ENCODE measurements at places on chromosomes 5 and 9.
A peak's percentile ranks its signal among the peaks of the same experiment; 100 is the strongest.

- DNase-seq = peak; percentile 75
These were observed 830 bp downstream of the TRAF1 start for GRCh38 chr9:120925535-120926396.

GRCh38 chr5:173035904-173036707 lies 20.0 kb upstream of the CREBRF start:
- DNase-seq = no peak

DNA sequence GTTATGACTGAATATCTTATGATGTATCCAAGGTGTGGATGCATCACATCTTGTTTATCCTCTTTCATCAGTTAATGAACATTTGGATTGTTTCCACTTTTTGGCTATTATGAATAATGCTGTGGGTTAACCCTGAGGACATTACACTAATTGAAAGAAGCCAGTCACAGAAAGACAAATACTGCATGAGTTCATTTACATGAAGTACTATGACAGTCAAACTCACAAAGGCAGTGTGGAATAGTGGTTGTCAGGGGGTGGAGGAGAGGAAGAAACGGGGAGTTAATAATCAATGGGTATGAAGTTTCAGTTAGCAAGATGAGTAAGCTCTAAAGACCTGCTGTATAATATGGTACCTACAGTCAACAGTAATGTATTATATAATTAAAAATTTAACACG lies 409.4 kb upstream of the CTNND2 start:
- DNase-seq = no peak

DNA sequence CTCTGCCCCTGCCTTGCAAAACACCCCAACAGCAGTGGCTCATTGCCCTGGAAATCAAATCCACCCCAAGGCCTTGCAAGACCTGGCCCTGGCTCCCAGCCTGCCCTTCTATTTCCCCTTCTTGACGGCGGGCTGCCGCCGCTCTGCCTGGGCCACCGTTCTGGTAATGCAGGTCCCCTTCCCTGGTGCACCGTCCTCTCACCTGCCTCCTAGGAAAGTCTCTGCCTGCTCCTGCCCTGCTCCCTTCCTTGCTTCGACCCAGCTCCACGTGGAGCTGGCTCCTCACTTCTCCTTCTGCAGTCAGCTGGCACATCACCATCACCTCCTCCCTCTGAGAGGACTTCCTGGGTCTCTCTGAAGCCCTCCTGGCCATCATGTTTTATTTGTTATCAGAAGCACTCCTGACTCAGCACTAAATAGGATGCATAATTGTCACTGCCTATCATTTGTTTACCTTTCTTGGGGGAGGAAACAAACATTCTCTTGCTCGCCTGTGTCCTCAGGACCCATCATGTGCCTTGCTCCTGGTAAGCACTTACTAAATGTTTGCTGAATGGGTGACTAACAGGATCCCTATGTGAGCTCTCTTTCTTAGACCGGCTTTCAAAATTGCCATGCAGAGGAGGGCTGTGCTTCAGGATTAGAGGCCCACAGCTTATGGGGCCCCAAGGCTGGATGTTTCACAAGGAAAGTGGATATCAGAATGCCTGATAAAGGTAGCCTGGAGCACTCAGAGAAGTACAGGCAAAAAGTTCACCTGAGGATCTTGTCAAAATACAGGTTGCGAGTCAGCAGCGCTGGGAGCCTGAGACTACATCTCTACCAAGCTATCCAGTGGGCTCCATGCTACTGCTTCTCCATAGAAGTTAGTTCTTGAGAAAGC lies 19.6 kb upstream of the C5orf47 start:
- DNase-seq = no peak

- no peak for DNase-seq
These were observed 4.6 kb upstream of the ERCC6L2 start for GRCh38 chr9:95870906-95871305.

- DNase-seq = no peak
These were observed 7.2 kb downstream of the GABBR2 start for GRCh38 chr9:98701576-98701975.

DNA sequence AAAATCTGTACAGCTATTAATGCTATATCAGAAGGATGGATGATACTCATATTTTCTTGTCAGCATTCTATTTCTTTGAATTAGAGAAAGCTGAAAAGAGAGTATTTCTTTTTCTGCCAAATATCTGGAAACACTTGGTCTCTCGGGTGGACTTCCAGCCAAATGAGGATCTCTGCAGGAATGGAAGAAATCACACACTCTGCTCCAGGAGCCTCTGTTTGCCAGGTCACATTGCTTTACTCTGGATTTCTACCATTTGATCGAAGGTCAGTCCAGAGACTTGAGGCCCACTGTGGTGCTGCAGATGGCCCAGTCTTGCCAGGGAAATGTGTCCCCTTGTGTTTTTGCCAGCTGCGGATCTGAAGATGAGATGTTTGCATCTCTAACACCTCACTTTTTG lies 154.1 kb downstream of the PCSK1 start:
- DNase-seq = no peak

DNA sequence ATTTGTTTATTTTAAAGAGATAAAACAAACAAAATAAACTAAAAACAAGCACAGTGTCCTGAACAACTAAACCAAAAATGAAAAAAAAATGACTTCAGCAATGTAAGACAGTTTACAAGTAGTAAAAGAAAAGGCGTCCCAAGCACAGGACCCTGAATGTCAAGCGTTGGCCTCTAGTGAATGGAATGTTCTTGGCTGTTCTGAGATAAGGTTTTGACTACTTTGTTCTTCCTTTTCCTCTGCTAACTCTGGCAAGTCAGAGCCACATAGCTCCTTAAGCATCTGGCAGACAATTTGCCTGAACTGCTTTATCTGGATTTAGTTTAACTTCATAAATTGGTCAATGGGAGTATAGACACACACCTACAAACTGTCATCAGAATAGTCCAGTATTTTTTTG lies 655.2 kb downstream of the ANXA1 start:
- no peak for DNase-seq
